ENCODE measurements at places on chromosomes 2 and 18. TPM values are rescaled to one million over a fixed set of nuclear protein-coding genes. Genes with fewer than 3 reads are reported as not detected.

GPR17 gene
- polyA plus RNA-seq: 1.7 TPM

RBM44 gene
- polyA plus RNA-seq: 1.6 TPM

RAB31 gene
- 33.1 TPM for polyA plus RNA-seq

IL18RAP gene
- 0.43 TPM for polyA plus RNA-seq

IFT172 gene
- polyA plus RNA-seq: 55.6 TPM

TDRD15 gene
- not detected for polyA plus RNA-seq

UNC80 gene
- 1.2 TPM for polyA plus RNA-seq

MYCN gene
- polyA plus RNA-seq: 22.2 TPM

CXCR1 gene
- polyA plus RNA-seq: 0.07 TPM

VRK2 gene
- polyA plus RNA-seq: 23.9 TPM

RPRD1A gene
- 57.9 TPM for polyA plus RNA-seq

NEU2 gene
- not detected for polyA plus RNA-seq

PPP1R7 gene
- polyA plus RNA-seq: 72.5 TPM

FAM124B gene
- 23.7 TPM for polyA plus RNA-seq

BUB1 gene
- 17.8 TPM for polyA plus RNA-seq

COLEC12 gene
- polyA plus RNA-seq: 110 TPM
